NCI-H510A (cell line): ENCODE measurements at places on chromosomes 13 and 19.

DNA sequence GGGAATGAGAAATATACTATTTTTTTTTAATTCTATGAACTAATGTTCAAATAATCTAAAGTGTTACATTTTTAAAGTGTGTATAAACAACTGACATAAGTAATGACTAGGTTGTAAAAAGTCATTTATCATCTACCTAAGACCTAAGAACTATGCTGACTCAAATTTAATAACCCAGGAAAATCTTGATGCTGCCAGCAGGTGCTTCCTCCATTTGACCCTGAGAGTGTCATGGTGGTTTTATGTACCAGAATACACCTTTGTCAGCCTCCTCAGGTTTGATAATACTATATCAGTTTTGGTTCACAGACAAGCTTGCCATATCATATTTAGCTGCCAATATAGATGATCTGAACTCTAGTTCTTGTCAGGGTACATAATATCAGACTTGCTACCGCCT lies 1151.2 kb downstream of the PCDH17 start:
- DNase-seq: no peak

- DNase-seq: peak; percentile 48
Observed at GRCh38 chr13:29428310-29429181, 166.9 kb downstream of the SLC7A1 start.

DNA sequence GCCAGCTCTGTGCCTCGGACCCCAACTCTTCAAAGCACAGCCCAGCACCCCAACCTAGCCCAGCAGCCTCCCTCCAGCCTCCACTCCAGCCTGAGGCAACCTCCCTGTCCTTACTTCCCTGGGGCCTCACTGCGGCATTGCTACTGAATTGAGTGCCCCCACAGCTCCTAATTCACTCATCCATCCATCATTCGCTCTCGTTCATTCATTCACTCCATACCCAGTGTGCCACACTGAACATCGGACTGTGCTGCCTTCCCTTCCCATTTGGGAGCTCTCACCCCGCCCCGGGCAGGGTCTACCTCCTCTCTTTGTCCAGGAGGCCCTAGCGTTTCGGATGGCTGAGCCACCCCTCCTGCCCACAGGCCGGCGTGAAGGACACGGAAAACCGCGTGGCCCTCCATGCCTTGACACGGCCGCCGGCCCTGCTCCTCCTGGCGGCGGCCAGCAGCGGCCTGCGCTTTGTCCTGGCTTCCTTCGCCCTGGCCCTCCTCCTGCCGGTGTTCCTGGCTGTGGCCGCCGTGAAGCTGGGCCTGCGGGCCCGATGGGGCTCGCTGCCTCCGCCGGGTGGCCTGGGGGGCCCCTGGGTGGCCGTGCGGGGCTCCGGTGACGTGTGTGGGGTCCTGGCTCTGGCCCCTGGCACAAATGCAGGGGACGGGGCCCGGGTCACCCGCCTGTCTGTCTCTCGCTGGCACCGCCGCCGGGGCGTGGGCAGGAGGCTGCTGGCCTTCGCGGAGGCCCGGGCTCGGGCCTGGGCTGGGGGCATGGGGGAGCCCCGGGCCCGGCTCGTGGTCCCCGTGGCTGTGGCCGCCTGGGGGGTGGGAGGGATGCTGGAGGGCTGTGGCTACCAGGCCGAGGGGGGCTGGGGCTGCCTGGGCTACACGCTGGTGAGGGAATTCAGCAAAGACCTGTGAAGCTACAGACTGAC lies 1.3 kb downstream of the NAT14 start:
- DNase-seq: no peak

DNA sequence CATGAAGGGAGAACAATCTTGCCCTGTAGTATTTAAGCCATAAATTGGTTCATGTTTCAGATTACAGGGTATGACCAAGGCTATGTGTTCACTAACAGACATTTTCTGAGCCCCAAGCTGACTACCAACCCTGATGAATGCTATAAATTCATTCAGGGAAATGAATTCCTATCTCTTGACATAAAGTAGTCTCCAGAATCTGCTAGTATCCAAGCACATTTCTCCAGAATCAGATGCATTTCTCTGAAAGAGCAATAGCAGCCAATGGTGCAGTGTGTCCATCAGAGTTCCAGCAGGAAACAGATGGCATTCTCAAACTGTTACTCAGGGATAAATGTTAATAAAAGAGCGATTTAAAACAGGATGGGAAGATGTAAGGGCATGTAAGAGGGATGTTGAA lies 226.4 kb downstream of the COG6 start:
- no peak for DNase-seq

- DNase-seq: peak; percentile 8
Observed at GRCh38 chr13:94345374-94346195, 133.9 kb downstream of the DCT start.

DNA sequence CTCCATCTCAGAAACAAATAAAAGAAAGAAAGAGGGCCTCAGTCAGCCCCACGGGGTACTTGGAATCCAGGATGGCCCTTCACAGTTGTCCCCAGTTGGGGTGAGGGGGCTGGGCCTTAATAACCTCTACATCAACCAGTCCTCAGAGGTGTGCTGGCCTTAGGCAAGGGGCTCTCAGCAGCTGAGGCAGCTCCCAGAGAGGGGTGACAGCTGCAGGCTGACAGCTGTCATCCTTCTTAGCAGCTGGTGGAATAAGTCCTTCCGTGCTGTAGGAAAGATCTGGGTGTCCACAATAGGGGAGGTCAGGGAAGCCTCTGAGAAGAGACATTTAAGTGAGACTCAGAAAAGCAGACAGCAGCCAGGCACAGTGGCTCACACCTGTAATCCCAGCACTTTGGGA lies 7.4 kb downstream of the BCAM start:
- no peak for DNase-seq

- DNase-seq: no peak
Observed at GRCh38 chr19:55345818-55346724, 6.4 kb downstream of the KMT5C start.

DNA sequence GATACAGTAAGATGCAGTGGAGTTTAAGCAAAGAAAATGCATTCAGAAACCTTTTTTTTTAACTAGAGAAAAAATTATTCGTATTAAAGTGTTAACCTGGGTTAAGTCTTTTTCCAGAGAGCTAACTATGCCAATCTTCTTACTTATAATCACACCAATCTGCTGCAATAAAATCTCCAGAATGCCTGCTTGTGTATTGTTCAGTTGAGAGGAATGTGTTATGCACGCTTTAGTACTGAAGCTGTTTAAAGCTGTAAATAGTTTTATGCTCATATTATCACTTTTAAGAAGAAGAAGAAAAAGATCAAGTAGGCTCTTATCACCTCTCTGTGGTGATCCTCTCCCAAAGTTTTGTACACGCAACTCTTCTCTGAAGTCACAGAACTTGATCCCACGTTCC lies 528.7 kb downstream of the RFC3 start:
- no peak for DNase-seq

- peak; percentile 2 for DNase-seq
Observed at GRCh38 chr13:97165502-97166425, 56.4 kb upstream of the MBNL2 start.

DNA sequence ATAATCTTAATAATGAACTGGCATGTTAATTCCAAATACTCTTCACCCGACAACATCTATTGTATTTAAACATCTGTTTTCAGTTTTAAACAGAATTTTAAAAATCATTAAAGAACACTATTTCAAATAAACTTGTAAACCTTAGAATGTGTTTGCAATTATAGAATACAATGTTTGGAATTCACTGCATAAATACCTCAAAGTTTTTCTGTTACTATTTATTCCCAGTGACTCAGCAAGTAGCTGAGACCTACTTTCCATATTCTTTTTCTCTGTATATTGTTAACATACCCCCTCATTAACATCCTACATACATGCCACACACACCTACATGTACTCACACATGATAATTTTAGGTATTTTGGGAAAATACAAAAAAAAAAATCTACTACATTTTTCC lies 1134.3 kb downstream of the SLITRK1 start:
- no peak for DNase-seq

DNA sequence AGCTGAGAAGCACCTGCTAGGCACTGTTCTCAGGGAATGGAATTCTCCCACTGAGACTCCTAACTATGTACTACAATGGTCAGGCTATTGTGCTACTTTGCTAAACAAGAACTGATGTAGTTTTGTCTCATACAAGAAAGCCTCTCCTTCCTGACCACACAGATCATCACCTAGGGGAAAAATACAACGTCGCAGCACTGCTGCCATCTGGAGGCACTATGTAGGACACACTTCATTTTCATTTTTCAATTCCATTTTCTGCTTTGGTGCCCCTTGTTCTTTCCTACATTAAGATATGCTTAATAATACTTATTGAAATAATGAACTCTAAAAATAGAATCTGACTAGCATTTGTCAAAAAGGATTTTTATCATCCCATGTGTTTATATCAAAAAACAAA lies 21.1 kb downstream of the PROSER1 start:
- no peak for DNase-seq

- no peak for DNase-seq
Observed at GRCh38 chr19:42528354-42529247, at the start of gene CEACAM1. Gene CEACAM1 (minus strand): TSS chr19:42528481. CDS start chr19:42528374, 107 bp downstream.

DNA sequence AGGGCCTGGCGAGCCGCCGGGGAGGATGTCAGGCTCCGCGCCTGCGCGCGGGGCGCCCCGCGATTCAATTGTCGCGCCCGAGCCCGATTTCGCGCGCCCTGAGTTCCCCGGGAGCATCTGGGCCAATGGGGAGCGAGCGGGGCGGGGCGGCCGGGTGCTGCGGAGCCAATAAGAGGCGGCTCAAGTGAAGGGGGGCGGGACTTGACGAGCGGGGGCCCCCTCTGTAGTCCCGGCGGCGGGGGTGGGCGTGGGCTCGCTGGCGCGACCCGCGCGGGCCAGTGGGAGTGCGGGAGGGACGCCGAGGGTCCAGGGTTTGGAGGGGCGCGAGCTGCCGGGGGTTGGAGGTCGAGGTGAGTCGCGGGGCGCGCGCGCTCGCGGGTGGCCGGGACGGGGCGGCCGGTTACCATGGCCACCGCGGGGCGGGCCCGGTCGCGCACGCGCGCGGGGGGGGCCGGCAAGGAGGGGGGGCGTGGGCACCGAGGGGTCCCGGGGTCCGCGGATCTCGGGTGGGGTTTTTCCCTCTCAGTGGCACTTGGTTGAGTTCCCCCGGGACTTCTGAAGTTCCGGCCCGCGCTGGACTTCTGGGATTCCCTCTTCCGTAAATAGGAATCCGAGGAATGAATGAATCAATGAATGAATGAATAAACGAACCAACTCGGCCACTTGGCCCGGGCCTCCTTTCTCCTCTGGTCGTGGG lies 744 bp downstream of the UHRF1 start:
- DNase-seq: peak; percentile 97

DNA sequence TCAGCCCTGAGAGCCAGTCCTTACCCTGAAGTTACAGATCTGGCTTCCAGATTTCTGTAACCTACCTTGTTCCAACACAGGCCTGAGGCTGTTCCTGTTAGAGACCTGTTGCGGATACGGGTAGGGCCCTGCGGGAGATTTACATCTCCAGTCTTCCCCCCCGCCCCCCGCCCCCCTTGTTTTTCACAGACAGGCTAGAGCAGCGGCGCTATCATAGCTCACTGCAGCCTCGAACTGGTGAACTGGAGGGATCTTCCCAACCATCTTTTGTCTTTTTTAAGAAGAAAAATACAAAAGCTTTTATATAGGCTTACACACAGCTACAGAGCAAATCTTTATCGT lies 10.6 kb upstream of the CEACAM21 start:
- no peak for DNase-seq

DNA sequence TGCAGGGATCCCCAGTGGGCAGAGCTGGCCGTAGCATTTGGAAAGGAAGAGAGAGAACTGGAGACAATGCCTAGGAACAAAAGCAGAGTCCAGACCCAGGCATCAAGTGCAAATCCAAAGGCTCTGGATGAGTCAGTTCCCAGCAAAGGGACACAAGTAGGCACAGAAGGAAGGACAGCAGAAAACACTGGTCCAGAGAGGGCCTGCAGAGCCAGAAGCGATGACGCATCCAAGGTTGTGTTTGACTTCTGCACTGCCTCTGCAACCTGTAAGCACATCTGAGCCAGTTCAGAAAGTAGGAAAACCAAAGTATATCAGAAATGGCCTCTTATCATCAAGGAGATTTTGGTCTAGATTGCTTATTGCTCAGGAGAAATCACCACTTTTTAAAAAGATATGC lies 604.5 kb downstream of the FGF9 start:
- DNase-seq: no peak

GRCh38 chr19:38850436-38850975 lies 720 bp upstream of the HNRNPL start:
- no peak for DNase-seq

DNA sequence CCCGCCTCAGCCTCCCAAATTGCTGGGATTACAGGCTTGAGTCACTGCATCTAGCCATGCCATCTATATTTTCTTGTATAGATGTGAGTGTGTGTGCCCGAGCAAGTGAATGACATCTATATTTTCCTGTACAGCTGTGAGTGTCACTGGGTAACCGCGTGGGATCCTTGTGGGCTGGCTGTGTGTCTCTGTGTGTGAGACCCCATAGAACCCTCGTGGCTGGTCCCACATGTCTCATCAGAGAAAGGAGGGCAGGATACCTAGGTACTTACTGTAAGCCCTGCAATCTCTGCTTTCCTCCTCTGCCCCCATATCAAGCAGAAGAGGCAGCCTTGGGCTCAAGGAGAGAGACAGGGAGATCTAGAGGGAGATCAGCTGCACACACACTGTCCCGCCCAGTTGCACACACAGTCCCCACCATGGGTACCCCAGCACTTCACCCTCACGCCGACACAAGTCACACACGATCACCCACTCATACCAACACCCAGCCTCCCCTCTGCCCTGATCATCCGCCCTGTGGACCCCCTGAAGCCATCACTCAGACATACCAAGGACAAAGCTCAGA lies 655 bp downstream of the DENND1C start:
- DNase-seq: no peak

- DNase-seq: no peak
Observed at GRCh38 chr19:4354897-4355296, 11.5 kb downstream of the MPND start.

DNA sequence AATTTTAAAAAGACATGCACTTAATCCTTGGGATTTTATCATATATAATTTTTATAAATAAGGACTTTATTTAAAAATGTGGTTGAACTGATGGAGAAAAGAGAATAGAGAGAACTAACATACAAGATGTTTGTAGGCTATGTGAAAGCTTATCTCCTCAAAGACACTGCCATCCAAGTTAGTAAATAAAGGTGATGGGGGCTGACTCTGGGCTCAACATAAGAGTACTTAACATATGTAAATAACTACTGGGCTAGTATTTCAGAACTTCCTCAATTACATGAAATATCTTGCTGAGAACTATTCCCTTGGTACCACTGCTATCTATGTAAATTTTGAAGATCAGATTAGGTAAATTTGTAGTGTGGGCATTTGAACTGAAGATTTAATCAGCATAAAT lies 1017.3 kb upstream of the PCDH20 start:
- no peak for DNase-seq

- peak; percentile 31 for DNase-seq
Observed at GRCh38 chr13:38636761-38637160, 50.1 kb upstream of the FREM2 start.

- no peak for DNase-seq
Observed at GRCh38 chr13:110023729-110024644, 237.6 kb upstream of the IRS2 start.

GRCh38 chr19:42402376-42403116 lies 12.4 kb upstream of the CNFN start:
- no peak for DNase-seq

- no peak for DNase-seq
Observed at GRCh38 chr19:5983367-5983955, 5.5 kb upstream of the RANBP3 start.

GRCh38 chr13:49657241-49657641 lies 28.9 kb downstream of the ARL11 start:
- no peak for DNase-seq
